ENCODE measurements at places on chromosomes 7 and 10.
A peak's percentile ranks its signal among the peaks of the same experiment; 100 is the strongest.

DNA sequence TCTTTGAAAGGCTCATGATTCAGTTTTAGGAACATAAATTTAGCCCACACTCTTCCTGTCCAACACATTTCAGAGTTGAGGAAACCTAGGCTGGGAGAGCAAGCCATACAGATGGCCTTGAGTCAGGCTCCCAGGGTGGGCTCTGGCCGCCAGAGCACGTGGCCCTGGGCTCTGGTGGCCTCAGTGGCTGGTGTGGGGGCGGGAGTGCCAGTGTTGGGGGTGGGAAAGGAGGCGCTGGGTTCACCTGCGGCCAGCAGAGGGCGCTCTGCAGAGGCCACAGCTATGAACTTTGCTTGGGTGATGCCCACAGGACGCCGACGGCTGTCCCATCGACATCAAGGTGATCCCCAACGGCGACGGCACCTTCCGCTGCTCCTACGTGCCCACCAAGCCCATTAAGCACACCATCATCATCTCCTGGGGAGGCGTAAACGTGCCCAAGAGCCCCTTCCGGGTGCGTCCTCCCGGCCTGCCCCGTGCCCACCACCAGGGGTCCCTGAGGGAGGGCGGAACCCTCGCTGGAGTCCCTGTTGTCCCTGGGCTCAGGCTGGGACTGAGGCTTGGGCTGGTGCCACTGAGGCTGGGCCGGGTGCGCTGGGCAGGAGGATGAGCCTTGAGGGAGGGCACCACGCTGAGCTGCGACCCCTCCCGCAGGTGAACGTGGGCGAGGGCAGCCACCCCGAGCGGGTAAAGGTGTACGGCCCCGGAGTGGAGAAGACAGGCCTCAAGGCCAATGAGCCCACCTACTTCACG lies 11.9 kb downstream of the FLNC start:
- no peak for DNase-seq

DNA sequence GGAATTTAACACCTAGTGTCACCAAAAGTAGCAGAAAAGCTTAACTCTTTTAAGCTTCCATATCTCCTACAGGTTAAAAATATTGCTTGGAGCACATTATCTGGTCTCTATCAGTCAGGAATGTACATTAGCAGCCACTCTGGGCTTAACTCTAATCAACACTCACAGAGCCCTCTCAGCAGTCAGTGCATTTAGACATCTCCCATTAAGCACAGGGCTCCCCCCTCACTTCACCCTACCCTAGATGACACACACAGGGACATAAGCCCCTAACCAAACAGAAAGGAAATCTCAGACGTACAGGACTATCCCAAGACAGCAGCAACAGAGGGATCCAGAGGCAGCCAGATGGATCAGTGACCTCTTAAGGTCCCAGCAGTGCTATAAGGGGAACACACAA lies 26.4 kb downstream of the FBXW4 start:
- DNase-seq: no peak

GRCh38 chr7:132116369-132116768 lies 459.9 kb downstream of the PLXNA4 start:
- DNase-seq: no peak

- DNase-seq: no peak
These were observed 23.6 kb upstream of the ANKRD2 start for GRCh38 chr10:97548828-97549455.

GRCh38 chr10:46234026-46234425 lies 52.8 kb upstream of the ANTXRL start:
- no peak for DNase-seq

GRCh38 chr7:101238226-101239182 lies 902 bp upstream of the CLDN15 start:
- no peak for DNase-seq

GRCh38 chr10:32419615-32420014 lies 26.3 kb upstream of the CCDC7 start:
- DNase-seq: no peak

DNA sequence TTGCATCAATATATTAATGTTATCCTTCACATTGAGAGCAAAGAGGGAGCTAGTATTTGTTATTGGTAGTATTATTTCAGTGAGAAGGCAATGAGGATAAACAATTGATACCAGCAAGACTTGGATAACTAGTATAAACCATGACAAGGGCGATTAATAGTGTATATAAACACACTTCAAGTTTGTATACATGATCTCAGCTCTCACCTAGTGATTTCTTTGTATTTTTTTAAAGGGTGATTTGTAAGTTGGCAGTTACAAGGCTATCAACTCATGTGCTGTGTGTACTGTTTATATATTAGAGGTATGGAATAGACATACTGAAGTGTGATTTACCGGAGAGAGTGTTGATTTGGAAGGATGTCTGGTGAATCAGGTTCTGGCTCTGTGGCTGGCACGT lies 88.0 kb downstream of the SNX10 start:
- DNase-seq: peak; percentile 63

- DNase-seq: no peak
These were observed 549.2 kb upstream of the SEMA3D start for GRCh38 chr7:85736085-85736484.

GRCh38 chr10:49177391-49178355 lies 10.5 kb downstream of the TMEM273 start:
- no peak for DNase-seq

GRCh38 chr7:151114151-151115090 lies 28.1 kb downstream of the AGAP3 start:
- no peak for DNase-seq

GRCh38 chr7:44403775-44404174 lies 78.4 kb upstream of the CAMK2B start:
- DNase-seq: no peak

DNA sequence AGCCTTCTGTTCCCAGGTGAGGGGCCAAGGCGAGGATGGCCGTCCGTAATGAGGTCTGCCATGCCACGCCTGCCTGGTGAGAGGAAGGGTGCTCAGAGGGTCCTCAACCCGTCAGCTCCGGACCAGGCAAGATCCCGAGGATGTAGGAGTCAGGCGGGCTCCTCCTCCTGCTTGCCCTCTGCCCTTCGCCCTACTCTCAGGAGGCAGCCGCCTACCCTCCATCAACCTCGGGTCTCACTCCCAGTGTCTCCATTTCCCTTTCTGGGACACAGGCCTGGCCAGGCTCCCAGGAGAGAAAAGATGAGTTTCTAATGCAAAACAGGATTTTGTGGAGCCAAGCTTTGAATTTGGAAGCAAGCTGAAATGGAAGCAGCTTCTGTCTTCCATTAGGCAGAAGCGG lies 184.0 kb downstream of the PTPN20 start:
- no peak for DNase-seq

DNA sequence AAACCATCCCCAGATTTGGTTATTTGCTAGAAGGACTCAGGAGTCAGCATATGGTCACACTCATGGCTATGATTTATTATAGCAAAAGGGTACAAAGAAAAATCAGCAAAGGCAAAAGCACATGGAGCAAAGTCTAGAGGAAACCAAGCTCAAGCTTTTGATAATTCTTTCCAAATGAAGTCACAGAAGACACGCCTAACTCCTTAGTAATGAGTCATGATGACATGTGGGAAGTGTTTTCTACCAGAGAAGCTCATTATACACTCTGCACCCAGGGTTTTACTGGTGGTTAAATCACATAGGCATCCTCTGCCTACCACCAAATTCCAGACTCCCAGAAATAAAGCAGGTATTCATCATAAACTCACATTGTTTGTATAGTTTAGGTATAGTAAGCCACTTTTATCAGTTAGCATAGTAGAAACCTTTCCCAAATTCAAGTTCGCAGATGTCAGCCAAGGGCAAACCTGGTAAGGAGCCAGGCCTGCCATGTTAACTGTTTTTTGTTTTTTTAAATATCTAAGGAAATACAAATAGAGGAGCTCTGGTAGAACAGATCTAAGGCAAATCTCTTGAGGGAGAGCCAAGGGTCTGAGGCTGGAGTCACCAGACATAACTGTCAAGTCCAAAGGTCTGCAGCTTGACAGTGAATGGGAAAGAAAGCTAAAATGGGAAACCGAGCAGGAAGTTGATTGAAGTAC lies 15.4 kb upstream of the HIBADH start:
- DNase-seq: no peak

DNA sequence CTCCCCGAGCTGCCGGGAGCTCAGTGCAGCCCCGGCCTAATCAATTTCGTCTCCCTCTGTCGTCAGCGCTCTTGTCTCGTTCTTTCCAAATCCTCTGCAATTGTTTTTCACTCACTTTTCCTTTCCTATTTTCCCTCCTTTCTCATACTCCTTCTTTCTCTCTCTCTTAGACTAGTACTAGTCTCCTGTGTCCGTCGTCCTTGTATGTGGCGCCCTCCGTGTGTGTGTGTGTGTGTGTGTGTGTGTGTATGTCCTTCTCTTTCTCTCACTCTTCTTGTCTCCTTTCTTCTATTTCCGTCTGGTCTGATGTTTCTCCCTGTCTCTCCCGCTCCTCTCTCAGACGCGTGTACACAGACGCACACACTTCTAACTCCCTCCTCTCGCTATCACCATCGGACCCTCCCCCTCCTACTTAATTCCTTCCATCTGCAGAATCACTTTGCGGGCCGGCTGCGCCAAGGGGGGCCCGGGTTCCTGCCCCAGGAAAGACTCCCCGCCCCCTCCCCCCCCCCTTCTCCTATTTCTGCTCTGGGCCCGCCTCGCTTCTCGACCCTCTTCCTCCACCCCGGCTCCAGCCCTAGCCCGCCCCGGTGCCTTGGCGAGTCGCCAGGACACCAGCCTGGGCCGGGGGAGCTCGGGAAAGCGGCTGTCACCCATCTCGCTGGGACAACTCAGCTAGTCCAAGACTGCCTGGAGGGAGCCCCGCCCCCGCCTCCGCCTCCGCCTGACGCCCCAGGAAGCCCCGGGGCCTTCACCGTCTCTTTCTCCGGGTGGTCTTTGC lies 743 bp upstream of the ZCCHC24 start:
- DNase-seq: no peak

- no peak for DNase-seq
These were observed 51.5 kb downstream of the CHCHD3 start for GRCh38 chr7:133030346-133030745.

DNA sequence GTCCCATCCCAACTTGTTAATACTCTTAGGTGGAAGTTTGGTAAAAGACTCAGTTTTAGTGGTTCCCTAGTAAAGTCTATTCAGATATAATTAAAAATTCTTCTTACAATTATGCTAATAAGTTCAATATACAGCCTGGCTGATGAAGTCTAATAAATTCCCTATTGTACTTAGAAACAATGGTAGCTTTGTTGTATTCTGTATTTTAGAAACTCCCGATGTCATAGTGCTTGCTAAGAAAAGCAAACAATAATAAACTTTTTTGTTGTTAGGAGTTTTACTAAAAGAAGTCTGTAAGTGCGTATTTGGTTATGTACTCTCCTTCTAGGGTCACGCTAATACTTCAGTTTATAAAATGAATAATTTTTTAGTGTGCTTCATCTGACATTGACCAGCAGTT lies 206.8 kb downstream of the VTI1A start:
- no peak for DNase-seq

- no peak for DNase-seq
These were observed 33.7 kb downstream of the SCRN1 start for GRCh38 chr7:29955799-29956486.

DNA sequence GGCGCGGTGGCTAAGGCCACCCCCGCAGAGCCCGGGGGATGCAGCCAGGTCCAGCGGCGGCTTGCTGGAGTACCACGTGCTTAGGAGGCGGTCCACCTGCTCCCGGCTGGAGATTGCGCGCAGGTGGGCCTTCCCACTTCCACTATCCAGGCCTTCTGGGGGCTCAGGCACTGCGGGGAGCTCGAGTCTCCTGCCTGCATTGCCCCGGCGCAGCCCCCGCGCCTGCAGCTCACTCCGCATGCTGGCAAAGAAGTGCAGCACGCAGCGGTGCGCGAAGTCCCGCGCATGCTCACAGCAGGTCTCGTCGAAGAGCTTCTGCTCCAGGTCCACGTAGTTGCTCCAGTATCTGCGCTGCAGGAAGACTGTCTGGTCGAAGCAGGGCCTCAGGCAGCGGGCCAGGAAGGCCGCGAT lies 5.8 kb downstream of the CALHM3 start:
- DNase-seq: peak; percentile 83

- no peak for DNase-seq
These were observed 218.3 kb upstream of the GRB10 start for GRCh38 chr7:51000956-51001355.

DNA sequence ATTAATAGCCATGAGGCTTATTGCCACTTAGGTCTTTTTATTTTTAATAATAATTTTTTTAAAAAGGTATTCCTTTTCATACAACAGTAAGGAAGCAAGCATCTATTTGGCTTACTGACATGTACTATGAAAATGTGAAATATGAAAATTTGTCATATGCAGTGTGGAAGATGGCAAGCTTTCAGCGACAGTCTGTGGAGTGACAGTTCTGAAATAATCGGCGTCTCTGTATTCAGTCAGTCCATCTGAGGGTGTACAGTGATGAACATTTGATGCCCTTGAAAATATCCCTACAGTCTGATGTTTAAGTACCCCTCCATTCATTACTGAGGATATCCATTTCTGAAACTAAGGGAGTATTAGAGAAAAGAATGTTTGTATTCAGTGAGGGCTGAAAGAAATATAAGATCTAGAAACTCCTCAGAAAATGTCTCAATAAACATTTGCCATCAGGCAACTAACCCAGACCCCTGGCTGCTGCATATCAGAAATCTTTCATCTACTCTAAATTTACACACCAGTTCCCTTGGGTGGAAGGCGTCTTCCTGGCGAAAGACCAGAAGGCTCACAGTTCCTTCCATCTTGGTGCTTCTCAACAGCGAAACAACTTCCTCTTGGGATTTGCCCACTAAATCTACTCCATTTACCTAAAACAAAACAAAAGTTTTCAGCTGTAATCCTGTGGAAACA lies 440.6 kb downstream of the PARD3 start:
- DNase-seq: no peak

GRCh38 chr7:87028636-87029035 lies 30.8 kb downstream of the ELAPOR2 start:
- no peak for DNase-seq

DNA sequence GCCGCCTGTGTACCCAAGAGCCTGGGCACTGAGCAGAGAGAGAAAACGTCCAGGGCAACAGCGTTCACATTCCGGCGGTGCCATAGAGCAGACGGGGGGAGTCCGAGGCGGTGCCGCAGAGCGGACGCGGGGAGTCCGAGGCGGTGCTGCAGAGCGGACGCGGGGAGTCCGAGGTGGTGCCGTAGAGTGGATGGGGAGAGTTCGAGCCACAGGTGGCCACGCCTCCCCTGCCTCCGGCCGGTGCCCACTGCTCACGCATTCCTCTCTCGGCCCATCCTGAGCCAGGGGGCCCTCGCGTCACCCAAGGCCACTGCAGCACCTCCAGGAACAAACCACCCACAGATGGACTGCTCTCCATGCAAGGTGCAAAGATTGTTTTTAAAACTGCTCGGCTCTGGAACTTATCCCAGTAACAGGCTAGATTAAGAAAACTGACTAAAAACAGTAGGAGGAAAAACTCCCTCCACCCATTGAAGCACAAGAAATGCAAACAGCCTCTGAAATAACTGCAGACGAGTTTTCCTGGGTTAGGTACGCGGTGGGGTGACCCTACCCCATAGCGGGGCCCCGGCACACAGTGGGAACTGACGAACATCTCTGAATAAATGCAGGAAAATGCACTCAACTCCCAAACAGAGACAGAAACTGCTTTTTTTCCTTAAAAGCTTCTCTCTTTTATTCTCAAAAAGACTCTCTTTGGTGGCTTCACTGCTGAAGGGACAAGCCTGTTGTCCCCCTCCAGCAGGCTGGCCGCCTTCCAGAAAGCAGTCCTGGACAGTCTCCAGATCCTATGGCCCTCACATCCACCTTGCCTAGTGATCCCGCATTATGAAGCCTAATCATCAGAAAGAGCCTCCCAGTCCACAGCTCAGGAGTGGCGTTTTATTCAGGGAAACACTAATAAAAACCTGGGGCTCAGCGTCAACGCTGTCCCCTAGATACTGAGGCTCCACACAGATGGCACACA lies 55.9 kb downstream of the DIP2C start:
- DNase-seq: no peak

All from NCI-H1417 (cell line).